Effector memory CD8-positive, alpha-beta T cell (primary cell): ENCODE measurements at places on chromosomes 13 and 19.

DNA sequence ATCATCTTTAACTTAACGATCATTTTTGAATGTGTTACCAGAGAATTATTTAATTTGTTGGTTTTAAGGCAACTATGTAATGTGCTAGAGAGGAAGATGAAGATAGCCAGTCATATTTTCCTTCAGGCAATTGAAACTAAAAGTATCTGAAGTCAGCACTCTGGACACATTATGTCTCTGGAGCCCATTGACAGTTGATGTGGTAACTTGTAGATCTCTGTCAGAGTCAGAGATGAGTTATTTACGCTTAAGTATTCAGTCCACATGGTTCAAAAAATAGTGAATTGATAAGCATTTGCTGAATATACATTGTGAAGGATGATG lies 2.1 kb downstream of the ZMYM2 start:
- no peak for DNase-seq

GRCh38 chr13:29105779-29106178 lies 285.6 kb downstream of the MTUS2 start:
- DNase-seq = no peak

DNA sequence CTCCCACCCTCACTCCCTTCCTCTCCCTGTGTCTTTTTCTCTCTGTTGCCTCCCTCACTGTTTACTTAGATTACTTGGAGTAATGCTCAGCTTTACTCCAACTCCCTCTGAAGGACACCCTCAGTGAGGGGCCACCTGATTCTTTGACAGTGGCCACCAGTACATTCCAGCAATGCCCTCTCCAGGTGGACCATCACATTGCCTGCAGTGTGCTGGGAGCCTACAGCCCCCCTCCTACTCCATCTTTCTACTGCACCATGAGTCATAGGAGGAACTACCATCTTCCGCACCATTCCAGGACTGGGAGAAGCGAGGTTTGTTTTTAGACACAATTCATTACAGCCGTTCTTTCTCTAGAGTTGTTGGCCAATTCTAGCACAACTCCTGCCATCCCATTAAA lies 96.6 kb upstream of the POSTN start:
- no peak for DNase-seq

DNA sequence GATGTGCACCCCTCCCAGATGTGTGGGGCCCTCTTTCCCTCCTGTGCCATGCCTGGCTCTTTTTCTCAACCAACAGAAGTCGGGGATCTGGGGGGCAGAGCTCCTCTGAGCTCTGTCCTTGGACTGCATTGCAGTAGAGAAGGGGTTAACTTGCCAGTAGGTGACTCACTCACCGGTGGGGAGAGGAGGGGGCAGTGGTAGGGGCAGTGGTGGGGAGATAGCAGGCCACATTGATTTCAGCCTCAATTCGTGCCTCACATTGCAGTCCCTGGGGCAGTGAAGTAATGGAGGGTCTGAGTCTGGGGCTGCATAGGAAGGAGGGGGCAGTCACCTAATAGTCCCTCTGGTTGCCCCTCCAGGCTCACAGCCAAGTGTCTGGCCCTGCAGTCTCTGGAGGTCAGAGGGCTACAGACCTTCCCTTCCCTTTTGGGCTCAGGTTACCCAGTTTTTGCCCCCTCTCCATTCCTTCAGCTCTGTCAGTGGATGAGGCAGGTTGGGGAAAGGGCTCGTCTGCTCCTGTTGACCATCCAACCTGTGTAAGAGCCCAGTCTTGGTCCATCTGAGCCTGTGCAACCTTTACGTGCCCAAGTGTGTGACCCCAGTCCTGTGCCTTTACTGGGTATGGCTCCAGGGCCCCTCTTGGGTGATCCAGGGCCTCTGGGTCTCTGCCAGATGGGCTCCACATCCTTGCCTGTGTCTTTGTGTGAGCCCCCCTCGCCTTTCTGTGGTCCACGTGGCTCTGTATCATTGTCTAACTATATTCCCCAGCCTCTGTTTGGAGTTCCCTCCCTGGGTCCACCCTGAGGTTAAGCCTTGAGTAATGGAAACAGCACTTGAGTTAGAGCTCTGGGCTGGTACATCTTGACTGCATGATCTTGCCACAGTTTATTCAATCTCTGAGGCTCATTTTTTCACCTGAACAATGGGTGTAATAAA lies 13.0 kb downstream of the CIC start:
- no peak for DNase-seq

DNA sequence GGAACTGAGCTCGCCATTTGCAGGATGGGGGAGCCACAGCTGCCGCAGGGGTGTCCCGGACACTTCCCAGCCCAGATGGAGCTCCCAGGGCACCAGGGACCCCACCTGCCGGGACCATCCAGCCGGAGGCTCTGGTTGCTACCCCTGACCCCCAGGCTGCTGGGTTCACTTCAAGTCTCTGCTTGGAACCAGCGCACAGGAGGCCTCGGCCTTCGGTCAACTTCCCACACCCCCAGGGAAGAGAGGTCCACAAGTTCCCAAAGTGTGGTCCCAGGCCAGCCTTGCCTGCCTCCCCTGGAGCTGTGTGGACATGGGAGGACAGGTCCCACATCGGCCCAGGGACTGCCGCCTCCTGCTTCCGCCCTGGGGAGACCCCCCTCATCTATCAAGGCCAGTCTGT lies 117.0 kb downstream of the TEX29 start:
- DNase-seq = no peak

DNA sequence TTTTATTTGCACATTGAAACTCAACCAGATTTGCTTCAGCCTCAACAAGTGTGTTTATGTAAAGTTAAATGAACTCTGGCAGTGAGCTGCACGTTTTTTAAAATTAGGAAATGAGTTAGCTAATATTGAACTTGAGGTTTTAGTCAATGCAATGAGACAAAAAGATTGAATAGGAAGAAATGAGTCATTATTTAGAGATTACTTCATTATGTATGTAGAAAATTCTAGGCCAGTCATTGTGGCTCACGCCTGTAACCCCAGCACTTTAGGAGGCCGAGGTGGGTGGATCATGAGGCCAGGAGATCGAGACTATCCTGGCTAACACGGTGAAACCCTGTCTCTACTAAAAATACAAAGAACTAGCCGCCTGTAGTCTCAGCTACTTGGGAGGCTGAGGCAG lies 22.8 kb upstream of the CD70 start:
- no peak for DNase-seq
